Activated naive CD4-positive, alpha-beta T cell treated with anti-CD3 and anti-CD28 coated beads, Interleukin-2, amount 10 ng/mL, durations not matched to agents 7 days and 5 days (primary cell): ENCODE measurements at places on chromosomes 16 and 17.

- peaks cover 37% of the 10 kb centered on the region for H3K36me3 ChIP-seq
- peaks cover 38% of the 10 kb centered on the region for H3K4me1 ChIP-seq
- DNase-seq, result peak; percentile 46
- peak overlapping the region; percentile 81 for H3K4me3 ChIP-seq
Measured at GRCh38 chr16:29974291-29975133, 844 bp downstream of the TAOK2 start.

- H3K4me1 ChIP-seq, result no peaks in the 10 kb centered on the region
- DNase-seq, result no peak
- no peaks in the 10 kb centered on the region for H3K27me3 ChIP-seq
- H3K4me3 ChIP-seq, result no peak overlapping the region
- no peaks in the 10 kb centered on the region for H3K36me3 ChIP-seq
- H3K27ac ChIP-seq, result no peak overlapping the region
Measured at GRCh38 chr16:76984196-76984595, 206.8 kb upstream of the MON1B start.

DNA sequence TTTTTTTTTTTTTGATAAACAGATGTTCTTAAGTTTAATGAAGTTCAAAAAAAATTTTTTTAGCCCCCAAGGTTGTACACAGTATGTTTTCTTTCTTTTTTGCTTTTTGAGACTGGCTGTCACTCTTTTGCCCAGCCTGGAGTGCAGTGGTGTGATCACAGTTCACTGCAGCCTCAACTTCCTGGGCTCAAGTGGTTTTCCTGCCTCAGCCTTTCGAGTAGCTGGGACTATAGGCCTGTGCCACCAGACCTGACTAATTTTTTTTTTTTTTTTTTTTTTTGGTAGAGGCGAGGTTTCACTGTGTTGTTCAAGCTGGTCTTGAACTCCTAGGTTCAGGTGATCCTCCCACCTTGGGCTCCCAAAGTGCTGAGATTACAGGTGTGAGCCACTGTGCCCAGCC, 12.8 kb downstream of the ITGAE start:
- peaks cover 7% of the 10 kb centered on the region for H3K27me3 ChIP-seq
- peak; percentile 33 for DNase-seq
- H3K27ac ChIP-seq, result peak overlapping the region; percentile 28
- peaks cover 34% of the 10 kb centered on the region for H3K4me1 ChIP-seq
- H3K4me3 ChIP-seq, result no peak overlapping the region
- H3K36me3 ChIP-seq, result no peaks in the 10 kb centered on the region

GRCh38 chr16:21157632-21158031, 842 bp upstream of the LDAF1 start:
- peaks cover 9% of the 10 kb centered on the region for H3K27me3 ChIP-seq
- no peak for DNase-seq
- H3K27ac ChIP-seq, result no peak overlapping the region

DNA sequence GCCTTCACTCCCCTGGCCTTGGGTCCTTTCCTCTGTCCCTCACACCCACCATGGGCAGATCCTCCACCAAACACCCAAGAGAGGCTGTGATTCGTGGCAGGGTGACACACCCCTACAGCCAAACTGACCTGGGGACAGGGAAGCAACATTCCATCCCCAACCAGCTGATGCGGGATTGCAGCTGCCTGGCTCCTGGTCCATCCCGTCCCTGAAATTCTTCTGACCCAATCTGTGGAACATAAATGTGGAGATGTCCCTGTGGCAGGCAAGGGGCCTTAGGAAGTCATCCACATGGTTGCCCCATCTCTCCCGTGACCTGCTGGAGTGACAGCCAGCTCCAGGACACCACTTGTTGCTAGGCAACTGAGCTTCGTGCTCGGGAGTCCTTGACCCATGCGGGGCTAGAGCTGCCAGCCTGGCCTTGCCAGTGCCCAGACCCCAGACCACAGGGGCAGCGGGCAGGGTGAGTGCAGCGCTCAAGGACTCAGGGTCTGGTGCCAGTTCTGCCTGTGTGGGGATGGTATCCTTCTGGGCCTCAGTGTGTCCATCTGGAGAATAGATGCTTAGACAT, 34.0 kb upstream of the CPNE2 start:
- no peak overlapping the region for H3K4me3 ChIP-seq
- DNase-seq, result no peak
- H3K27me3 ChIP-seq, result no peaks in the 10 kb centered on the region
- peak overlapping the region; percentile 59 for H3K27ac ChIP-seq

- H3K36me3 ChIP-seq, result no peaks in the 10 kb centered on the region
- H3K4me1 ChIP-seq, result peaks cover 27% of the 10 kb centered on the region
- no peak overlapping the region for H3K4me3 ChIP-seq
- peaks cover 19% of the 10 kb centered on the region for H3K27me3 ChIP-seq
- no peak for DNase-seq
- no peak overlapping the region for H3K27ac ChIP-seq
Measured at GRCh38 chr16:4744555-4745273, 10.4 kb downstream of the DNAAF8 start.

GRCh38 chr16:5333991-5334390, 236.4 kb upstream of the EEF2KMT start:
- no peak overlapping the region for H3K27ac ChIP-seq
- no peaks in the 10 kb centered on the region for H3K27me3 ChIP-seq
- no peak overlapping the region for H3K4me3 ChIP-seq
- DNase-seq, result no peak

- no peaks in the 10 kb centered on the region for H3K27me3 ChIP-seq
- no peaks in the 10 kb centered on the region for H3K4me1 ChIP-seq
- H3K36me3 ChIP-seq, result no peaks in the 10 kb centered on the region
- H3K4me3 ChIP-seq, result no peak overlapping the region
Measured at GRCh38 chr17:63039342-63039741, 73.3 kb downstream of the TANC2 start.

DNA sequence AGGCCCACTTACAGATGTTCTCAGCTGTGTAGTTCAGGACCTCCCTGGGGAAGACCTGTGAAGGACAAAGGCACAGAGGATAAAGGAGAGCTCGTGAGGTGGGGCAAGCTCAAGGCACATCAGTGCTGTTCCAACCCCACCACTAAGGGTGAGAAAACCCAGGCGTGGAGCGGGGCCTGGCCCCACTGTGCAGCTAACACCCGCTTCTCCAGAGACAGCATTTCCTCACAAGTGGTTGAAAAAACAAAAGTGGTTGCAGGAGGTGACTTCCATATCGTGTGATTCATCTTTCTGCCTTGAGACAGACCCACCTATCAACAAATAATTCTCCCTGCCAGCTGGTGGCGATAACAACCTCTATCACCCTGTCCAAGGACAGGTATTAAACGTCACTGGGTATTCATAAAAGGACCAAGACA, 30.0 kb downstream of the SNN start:
- peaks cover 57% of the 10 kb centered on the region for H3K36me3 ChIP-seq
- H3K27ac ChIP-seq, result peak overlapping the region; percentile 72
- peak; percentile 52 for DNase-seq

DNA sequence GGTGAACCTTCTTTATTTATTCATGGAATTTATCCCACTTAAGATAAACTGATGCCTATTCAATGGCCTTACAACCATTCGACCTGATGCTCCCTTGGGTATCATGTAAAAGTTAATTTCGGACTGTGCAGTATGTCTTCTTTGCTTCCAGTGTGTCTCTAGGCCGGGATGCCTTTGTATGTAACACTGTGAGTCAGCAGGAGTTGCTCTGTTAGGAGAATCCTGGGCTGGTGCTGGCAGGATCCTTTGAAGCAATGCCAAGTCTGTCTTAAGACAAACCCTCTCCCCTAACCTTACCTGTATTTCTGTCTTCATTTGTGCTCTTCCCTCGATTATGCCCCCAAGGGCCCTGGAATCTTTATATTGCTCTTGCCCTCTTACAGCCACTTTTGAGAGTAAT, 37.9 kb upstream of the ABCA8 start:
- no peaks in the 10 kb centered on the region for H3K36me3 ChIP-seq
- no peak overlapping the region for H3K27ac ChIP-seq
- no peak for DNase-seq
- H3K4me1 ChIP-seq, result no peaks in the 10 kb centered on the region
- no peak overlapping the region for H3K4me3 ChIP-seq

DNA sequence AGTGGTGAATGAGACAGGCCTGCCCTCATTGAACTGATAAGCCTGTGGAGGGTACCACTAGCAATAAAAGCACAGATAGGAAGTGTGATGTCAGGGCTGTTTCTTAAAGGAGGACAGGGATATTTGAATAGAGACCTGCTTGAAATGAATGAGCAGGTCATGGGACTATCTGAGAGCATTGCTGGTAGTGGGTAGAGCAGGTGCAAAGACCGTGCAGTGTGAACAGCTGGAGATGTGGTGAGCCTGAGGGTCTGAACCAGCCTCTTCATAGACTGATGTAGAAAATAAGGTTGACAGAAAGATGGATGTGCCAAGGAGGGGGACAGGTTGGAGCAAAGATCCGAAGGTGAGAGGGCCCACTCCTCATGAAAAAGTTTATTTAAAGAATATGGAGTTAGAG, 2.4 kb downstream of the NUP93 start:
- no peak overlapping the region for H3K4me3 ChIP-seq
- no peaks in the 10 kb centered on the region for H3K36me3 ChIP-seq
- peaks cover 18% of the 10 kb centered on the region for H3K4me1 ChIP-seq
- no peaks in the 10 kb centered on the region for H3K27me3 ChIP-seq
- no peak for DNase-seq

- no peaks in the 10 kb centered on the region for H3K36me3 ChIP-seq
- peaks cover 38% of the 10 kb centered on the region for H3K27me3 ChIP-seq
- no peak for DNase-seq
- peak overlapping the region; percentile 77 for H3K27ac ChIP-seq
Measured at GRCh38 chr17:63956296-63956920, 16.3 kb downstream of the SCN4A start.

- no peak overlapping the region for H3K27ac ChIP-seq
- no peak overlapping the region for H3K4me3 ChIP-seq
- H3K27me3 ChIP-seq, result no peaks in the 10 kb centered on the region
- no peak for DNase-seq
Measured at GRCh38 chr16:1448536-1449116, 4.3 kb upstream of the CCDC154 start.

- H3K27ac ChIP-seq, result no peak overlapping the region
- no peak overlapping the region for H3K4me3 ChIP-seq
Measured at GRCh38 chr17:81655378-81656117, 794 bp downstream of the PDE6G start.

- no peak overlapping the region for H3K4me3 ChIP-seq
- H3K27ac ChIP-seq, result no peak overlapping the region
- H3K4me1 ChIP-seq, result no peaks in the 10 kb centered on the region
- no peak for DNase-seq
- no peaks in the 10 kb centered on the region for H3K36me3 ChIP-seq
Measured at GRCh38 chr16:57396786-57397185, 7.8 kb upstream of the CCL17 start.

- DNase-seq, result no peak
- peaks cover 11% of the 10 kb centered on the region for H3K4me1 ChIP-seq
- H3K4me3 ChIP-seq, result no peak overlapping the region
- peaks cover 39% of the 10 kb centered on the region for H3K36me3 ChIP-seq
- H3K27ac ChIP-seq, result no peak overlapping the region
- H3K27me3 ChIP-seq, result no peaks in the 10 kb centered on the region
Measured at GRCh38 chr16:10765772-10766171, 22.1 kb downstream of the NUBP1 start.

- DNase-seq, result no peak
- no peaks in the 10 kb centered on the region for H3K36me3 ChIP-seq
- no peak overlapping the region for H3K4me3 ChIP-seq
- peaks cover 3% of the 10 kb centered on the region for H3K4me1 ChIP-seq
- H3K27ac ChIP-seq, result no peak overlapping the region
Measured at GRCh38 chr16:27636453-27637240, 86.7 kb downstream of the KATNIP start.

GRCh38 chr17:39143552-39144093, 7.8 kb downstream of the PLXDC1 start:
- no peak for DNase-seq
- H3K27me3 ChIP-seq, result peaks cover 9% of the 10 kb centered on the region
- no peak overlapping the region for H3K4me3 ChIP-seq
- H3K4me1 ChIP-seq, result peaks cover 3% of the 10 kb centered on the region
- no peak overlapping the region for H3K27ac ChIP-seq

- no peak overlapping the region for H3K4me3 ChIP-seq
- no peak overlapping the region for H3K27ac ChIP-seq
- H3K4me1 ChIP-seq, result peaks cover 3% of the 10 kb centered on the region
- H3K36me3 ChIP-seq, result no peaks in the 10 kb centered on the region
- DNase-seq, result no peak
- no peaks in the 10 kb centered on the region for H3K27me3 ChIP-seq
Measured at GRCh38 chr16:81547194-81547938, 102.8 kb downstream of the CMIP start.

DNA sequence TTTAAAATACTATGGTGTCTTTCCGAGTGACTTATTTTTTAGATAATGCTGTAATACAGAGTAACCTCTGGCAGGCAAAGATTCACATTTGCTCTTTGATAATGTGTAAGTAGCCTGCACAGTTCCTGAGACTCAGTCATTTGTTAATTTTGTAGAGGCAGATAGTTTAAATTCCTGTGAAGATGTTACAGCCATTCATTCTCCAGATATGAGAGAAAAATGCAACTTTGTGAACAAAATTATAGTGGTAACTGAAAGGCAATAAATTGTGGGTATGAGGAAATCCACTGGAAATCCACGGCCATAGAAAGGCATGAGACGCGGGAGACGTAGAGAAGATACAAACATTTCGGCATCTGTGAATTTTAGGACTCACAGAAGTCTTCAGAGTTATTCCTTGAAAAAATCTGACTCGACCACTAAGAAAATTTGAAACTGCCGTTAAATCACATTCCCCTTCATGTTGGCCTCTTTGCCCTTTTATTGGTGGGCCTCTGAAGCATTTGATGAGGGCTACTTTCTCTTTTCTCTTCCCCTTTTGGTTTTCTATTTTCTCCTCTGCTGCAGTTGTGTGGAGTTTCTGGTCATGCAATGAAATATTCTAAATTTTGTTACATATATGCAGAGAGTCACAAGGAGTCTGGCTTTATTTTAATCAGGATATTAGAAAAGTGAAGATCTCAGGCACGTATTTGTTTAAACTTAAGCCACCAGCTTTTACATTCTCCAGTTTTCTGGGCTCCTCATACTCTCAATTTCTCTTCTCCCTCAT, 18.8 kb downstream of the HS3ST3A1 start:
- no peak overlapping the region for H3K27ac ChIP-seq
- no peak overlapping the region for H3K4me3 ChIP-seq
- no peaks in the 10 kb centered on the region for H3K4me1 ChIP-seq
- H3K36me3 ChIP-seq, result no peaks in the 10 kb centered on the region
- H3K27me3 ChIP-seq, result peaks cover 4% of the 10 kb centered on the region

DNA sequence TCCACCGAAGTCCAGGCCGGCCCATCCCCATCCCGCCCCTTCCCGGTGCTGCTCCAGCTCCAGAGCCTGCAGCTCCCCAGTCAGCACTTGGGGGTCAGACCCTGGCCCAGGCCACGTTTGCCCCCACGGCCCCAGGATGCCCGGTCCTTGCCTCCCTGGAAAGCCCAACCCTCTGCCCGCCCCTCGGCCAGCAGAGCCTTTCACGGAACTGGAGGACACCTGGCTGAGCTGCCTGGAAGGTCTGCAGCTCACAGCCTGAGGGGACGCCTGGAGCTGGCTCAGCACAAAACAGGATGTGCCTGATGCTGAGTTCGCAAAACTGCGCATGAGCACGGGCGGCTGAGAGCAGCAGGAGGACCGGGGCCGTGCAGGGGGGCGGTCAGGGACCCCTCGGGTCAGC, 29.7 kb upstream of the SSTR5 start:
- H3K4me3 ChIP-seq, result no peak overlapping the region
- no peaks in the 10 kb centered on the region for H3K4me1 ChIP-seq
- no peak overlapping the region for H3K27ac ChIP-seq
- DNase-seq, result no peak
- H3K27me3 ChIP-seq, result peaks cover 5% of the 10 kb centered on the region
- no peaks in the 10 kb centered on the region for H3K36me3 ChIP-seq

GRCh38 chr16:86138121-86139085, 239.4 kb downstream of the IRF8 start:
- no peaks in the 10 kb centered on the region for H3K4me1 ChIP-seq
- H3K27me3 ChIP-seq, result peaks cover 3% of the 10 kb centered on the region
- no peak overlapping the region for H3K4me3 ChIP-seq
- no peak for DNase-seq
- no peak overlapping the region for H3K27ac ChIP-seq
- H3K36me3 ChIP-seq, result no peaks in the 10 kb centered on the region
